WTC11 (cell line): ENCODE measurements at places on chromosomes 11 and 22. TPM values are rescaled to one million over a fixed set of nuclear protein-coding genes. Genes with fewer than 3 reads are reported as not detected.

CHADL gene
- 1.2 to 1.7 TPM (median 1.5 TPM) in 3 replicates for total RNA-seq

CD3E gene
- total RNA-seq: 0.85 to 1.0 TPM (median 0.87 TPM) in 3 replicates

NNMT gene
- total RNA-seq: 0.50 to 0.53 TPM in 2 of 3 replicates, not detected in the other

IRAG1 gene
- 2.8 to 5.2 TPM (median 3.9 TPM) in 3 replicates for total RNA-seq

ABTB2 gene
- 7.9 to 12.8 TPM (median 8.4 TPM) in 3 replicates for total RNA-seq

WBP2NL gene
- not detected in 3 replicates for total RNA-seq

DNA sequence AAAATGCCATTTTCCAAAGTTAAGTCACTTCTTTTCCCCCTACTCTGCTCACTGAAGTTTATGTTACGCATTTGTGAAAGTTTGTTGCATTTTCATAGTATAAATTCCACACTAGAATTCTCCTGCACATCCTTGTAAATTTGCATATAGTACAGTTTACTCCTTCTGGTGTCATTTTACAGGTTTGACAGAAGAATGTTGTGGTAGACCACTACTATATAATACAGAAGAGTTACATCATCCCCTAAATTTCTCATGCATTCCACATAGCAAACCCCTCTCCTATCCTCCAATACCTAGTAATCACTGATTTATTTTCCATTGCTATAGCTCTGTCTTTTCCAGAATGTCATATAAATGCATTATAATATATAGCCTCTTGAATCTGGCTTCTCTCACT is 64.5 kb downstream of the CCDC73 start:
- H3K36me3 ChIP-seq: peaks cover 13% of the 10 kb centered on the region
- no peak overlapping the region for H3K27ac ChIP-seq
- DNase-seq: no peak
- peaks cover 16% of the 10 kb centered on the region for H3K27me3 ChIP-seq
- H3K4me1 ChIP-seq: no peaks in the 10 kb centered on the region

GRCh38 chr11:17513853-17514252 is 30.4 kb downstream of the USH1C start:
- H3K4me3 ChIP-seq: no peak overlapping the region
- H3K27me3 ChIP-seq: no peaks in the 10 kb centered on the region; the same call in 1 of the 2 replicates
- no peak overlapping the region for H3K27ac ChIP-seq
- no peak for DNase-seq
- no peaks in the 10 kb centered on the region for H3K36me3 ChIP-seq

DNA sequence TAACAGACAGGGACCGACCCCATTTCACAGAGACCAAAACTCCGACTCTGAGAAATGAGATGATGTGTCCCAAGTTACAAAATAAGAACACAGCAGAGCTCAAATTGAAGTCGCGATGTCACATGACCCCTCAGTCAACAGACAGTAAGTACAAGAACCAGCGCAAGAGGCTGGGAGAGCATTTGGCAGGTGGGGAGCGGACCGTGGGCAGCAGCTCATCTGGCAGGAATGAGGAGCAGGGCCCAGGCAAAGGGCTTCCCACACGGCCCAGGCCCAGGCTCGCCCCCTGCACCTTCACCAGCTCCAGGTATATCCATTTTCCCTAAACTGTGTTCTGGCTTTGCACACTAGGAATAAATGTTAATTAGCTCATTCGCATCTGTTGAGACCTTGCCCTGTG is 34.3 kb downstream of the SCUBE1 start:
- peaks cover under 1% of the 10 kb centered on the region; the same call in 1 of the 2 replicates for H3K4me1 ChIP-seq
- H3K4me3 ChIP-seq: no peak overlapping the region
- no peak overlapping the region; the same call in 1 of the 2 replicates for H3K27ac ChIP-seq

- H3K4me1 ChIP-seq: no peaks in the 10 kb centered on the region
- no peak for DNase-seq
- H3K27ac ChIP-seq: no peak overlapping the region
- no peak overlapping the region for H3K4me3 ChIP-seq
Observed at GRCh38 chr11:17986711-17987220, 26.1 kb downstream of the SERGEF start.

- H3K27me3 ChIP-seq: no peaks in the 10 kb centered on the region
- H3K4me3 ChIP-seq: no peak overlapping the region
- no peak overlapping the region for H3K27ac ChIP-seq
- H3K4me1 ChIP-seq: peaks cover 27% of the 10 kb centered on the region
- no peak for DNase-seq
- peaks cover 7% of the 10 kb centered on the region for H3K36me3 ChIP-seq
Observed at GRCh38 chr22:39219071-39220039, 25.4 kb downstream of the PDGFB start.

- H3K4me3 ChIP-seq: no peak overlapping the region
- peak; percentile 32 for DNase-seq
- H3K4me1 ChIP-seq: peaks cover 26% of the 10 kb centered on the region
- H3K36me3 ChIP-seq: no peaks in the 10 kb centered on the region
Observed at GRCh38 chr11:46134540-46134939, 13.3 kb upstream of the PHF21A start.

DNA sequence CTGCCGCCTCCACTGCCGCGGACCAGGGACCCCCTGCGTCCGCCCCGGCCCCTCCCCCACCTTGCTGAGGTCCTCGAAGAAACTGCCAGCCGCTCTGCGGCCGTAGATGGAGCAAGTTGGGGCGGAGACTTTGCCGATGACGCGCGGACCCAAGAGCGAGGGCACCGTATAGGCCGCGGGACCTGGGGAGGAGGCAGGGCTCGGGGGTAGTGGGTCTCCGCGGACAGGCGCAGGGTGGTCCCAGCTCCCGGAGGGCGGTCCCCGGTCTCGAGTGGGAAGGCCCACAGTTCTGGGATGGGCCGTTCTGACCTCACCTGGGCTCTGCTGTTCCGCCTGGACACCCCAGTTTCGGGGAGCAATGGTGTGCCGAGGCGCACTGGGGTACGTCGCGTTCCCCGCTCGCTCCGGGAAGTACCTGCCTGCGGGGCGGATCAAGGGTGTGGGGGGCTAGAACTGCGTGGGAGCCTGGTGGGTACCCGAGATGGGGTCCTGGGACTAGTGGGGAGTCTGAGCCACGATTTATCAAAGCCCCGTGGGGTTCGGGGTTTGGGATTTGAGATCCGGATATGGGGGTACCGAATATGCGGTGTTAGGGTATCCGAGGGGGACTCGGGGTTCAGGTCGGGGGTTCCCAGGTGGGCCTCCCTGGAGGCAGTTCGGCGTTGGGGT is 1.2 kb upstream of the TYMP start:
- no peak overlapping the region for H3K27ac ChIP-seq
- peak; percentile 79 for DNase-seq
- peaks cover 15% of the 10 kb centered on the region for H3K4me1 ChIP-seq
- peaks cover 80% of the 10 kb centered on the region for H3K27me3 ChIP-seq
- peak overlapping the region; percentile 72 for H3K4me3 ChIP-seq

GRCh38 chr22:43375951-43376455 is 32.8 kb upstream of the SCUBE1 start:
- H3K36me3 ChIP-seq: no peaks in the 10 kb centered on the region
- no peak overlapping the region for H3K27ac ChIP-seq
- peaks cover 9% of the 10 kb centered on the region; the same call in 1 of the 2 replicates for H3K27me3 ChIP-seq
- peaks cover 3% of the 10 kb centered on the region; the same call in 1 of the 2 replicates for H3K4me1 ChIP-seq

DNA sequence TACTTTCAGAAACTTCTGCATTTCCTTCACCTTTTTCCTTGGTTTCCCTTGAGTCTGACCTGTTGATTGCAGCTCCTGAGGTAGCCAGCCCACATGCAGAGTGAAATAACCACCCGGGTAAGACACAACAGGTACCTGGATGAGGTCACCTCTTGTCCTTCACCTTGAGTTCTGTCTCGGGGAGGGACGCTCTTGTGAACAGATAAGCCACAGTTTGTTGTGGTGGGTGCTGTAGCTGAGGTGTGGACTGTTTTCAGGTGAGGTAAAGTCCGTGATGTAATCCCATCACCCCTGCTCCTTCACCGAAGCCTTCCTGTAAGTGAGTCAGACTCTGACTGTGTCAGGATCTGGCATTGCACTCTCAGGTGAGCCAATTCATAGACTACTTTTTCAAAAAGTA is 183.1 kb downstream of the NAV2 start:
- H3K27ac ChIP-seq: no peak overlapping the region
- no peak overlapping the region for H3K4me3 ChIP-seq

DNA sequence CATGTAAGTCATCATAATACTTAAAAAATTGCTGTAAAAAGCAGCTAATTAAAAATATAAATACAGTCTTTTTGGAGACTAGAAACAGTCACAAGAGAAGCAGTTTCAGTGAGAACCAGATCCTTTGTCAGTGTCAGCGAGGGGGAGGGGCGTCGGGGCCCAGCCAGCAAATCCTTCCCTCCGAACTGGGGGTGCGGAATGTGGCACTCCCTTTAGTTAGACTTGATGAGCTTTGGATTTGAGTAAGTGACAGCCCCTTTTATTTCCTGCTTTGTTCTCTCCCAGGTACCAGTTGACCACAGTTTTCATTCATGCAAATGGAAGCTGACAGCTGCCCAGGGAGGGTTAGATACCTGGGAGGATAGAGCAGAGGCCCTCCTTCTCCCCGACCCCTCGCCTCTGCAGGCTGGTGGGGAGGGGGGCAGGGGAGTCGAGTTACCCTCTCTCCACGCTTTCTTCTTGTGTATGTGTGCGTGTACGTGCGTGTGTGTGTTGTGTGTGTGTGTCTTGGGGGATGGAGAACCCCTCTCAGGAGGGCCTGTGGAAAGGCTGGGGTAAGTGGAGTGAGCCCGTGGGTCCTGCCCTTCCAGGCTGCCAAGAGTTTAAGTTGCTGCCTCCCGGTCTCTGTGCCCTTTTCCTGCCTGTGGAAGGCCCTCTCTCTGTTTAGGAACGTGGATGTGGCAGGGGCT is 38.3 kb downstream of the PTPRJ start:
- peak overlapping the region; percentile 55 for H3K4me3 ChIP-seq
- H3K36me3 ChIP-seq: no peaks in the 10 kb centered on the region
- peak; percentile 40 for DNase-seq

- H3K4me3 ChIP-seq: no peak overlapping the region
- H3K36me3 ChIP-seq: no peaks in the 10 kb centered on the region
- H3K27ac ChIP-seq: no peak overlapping the region; the same call in 1 of the 2 replicates
- no peak for DNase-seq
- peaks cover 5% of the 10 kb centered on the region for H3K4me1 ChIP-seq
Observed at GRCh38 chr11:21839796-21840195, 353.1 kb upstream of the ANO5 start.

DNA sequence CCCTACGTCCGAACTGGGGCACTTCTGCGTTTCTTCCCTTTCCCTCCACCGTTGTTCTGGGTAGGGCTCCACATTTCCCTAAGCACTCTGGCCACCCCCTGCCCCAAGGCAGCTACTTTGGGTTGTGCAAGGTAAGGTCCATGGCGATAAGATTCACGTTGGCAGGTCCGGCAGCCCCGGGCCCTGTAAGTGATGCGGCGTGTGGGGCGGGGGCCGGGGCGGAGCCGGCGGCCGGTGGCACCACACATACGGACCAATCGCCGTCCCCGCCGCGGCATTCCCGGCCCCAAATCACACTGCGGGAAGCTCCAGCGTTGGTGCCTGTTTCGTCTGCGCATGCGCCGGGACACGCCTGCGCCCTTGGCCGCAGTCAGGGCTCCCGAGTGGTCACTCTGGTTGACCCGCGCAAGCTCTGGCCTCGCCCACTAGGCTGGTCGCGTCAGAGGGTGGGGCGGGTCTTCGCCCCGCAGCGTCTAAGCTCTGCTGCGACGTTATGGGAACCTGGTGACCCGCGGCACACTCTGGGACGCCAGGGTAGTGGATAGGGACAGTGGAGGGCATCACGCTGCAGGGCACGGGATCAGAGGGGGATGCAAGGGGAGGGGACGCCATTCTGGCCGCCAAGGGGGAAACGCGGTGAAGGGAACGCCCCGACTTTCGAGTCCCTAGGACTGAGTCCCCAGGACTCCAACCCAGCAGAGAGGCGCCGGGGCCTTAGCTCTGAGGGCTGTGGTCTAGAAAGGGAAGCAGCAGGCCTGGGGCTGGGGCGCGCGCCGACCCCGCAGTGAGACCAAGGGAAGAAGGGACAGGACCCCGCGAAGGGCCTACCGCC is 1.6 kb downstream of the FADS1 start:
- H3K36me3 ChIP-seq: peaks cover 44% of the 10 kb centered on the region
- H3K27me3 ChIP-seq: no peaks in the 10 kb centered on the region; the same call in 1 of the 2 replicates
- H3K4me1 ChIP-seq: peaks cover 20% of the 10 kb centered on the region
- H3K27ac ChIP-seq: peak overlapping the region; percentile 100
